Activated naive CD4-positive, alpha-beta T cell (primary cell): ENCODE measurements at places on chromosomes 5 and 9.

- no peak for DNase-seq
Observed at GRCh38 chr9:137227853-137228505, 677 bp downstream of the RNF224 start.

DNA sequence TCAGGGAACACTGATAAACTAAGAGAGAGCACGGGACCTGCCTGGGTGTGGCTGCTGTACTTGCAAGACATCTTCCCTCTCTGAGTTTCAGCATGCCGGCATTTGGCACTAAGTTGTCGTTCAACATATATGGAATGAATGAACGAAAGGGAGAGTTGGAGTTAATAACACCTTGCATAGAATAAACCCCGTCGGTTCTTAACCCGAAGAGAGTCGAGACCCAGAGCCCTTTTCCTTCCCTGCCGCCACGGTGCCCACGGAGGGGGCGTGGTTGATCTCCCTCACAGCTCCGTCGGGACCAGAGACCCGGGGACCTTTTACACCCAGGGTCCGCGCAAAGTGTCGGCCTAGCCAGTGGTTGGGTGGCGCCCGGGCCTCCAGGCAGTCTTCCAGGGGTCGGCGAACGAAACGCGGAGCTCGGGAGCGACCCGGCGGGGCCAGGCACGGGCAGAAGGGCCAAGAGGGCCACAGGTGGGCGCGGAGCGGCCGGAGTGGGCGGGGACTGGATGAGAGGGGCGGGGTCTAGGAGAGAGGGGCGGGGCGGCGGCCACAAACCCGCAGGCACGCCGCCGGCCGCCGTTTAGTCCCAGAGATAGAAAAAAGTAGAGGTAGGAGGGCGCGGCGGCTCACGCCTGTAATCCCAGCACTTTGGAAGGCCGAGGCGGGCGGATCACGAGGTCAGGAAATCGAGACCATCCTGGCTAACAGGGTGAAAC lies 735 bp upstream of the RPL26L1 start:
- DNase-seq: peak; percentile 47

DNA sequence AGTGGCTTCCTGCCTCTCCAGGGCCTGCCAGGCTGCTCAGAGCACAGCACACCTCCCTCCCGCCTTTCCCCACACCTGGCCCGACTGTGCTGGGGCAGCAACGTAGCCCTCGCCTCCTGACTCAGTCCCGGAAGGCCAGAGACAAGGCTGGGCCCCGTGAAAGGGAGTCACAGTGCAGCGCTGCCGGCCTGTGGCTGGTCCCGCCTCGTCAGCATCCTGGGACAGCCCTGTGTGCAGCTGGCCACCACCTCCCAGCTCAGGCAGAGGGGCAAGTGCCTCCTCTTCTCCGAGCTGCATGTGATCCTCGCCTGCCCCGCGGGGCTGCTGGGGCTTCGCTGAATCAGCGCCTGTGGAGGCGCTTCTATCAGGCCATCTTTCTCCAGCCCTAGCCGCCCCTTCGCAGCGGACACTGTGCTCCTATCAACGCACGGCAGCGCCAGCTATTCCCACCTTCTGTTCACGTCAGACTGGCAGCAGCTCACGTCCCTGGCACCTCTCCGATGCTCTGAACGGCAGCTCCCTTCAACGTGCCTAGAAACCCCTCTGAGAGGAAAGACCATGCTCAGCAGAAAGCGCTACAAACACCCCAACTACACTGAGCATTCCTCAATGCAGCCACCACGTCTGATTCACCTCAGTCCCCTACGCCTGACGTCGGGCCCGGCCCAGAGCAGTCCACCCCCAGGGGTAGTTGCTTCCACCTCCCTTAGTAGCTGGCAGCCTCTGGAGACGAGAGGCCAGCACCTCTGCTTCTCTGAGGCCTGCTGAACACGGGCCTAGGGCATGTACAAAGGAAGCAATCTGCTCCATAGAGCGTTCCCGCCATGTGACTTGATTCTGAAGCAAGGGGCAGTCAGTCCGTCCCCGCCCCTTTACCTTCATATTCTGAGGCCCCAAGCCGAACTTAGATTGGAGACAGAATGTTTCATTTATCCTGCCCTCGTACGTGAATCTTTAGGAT lies 78.8 kb downstream of the GPR21 start:
- no peak for DNase-seq

GRCh38 chr5:139743001-139743771 lies 52.4 kb upstream of the PSD2 start:
- DNase-seq: no peak

DNA sequence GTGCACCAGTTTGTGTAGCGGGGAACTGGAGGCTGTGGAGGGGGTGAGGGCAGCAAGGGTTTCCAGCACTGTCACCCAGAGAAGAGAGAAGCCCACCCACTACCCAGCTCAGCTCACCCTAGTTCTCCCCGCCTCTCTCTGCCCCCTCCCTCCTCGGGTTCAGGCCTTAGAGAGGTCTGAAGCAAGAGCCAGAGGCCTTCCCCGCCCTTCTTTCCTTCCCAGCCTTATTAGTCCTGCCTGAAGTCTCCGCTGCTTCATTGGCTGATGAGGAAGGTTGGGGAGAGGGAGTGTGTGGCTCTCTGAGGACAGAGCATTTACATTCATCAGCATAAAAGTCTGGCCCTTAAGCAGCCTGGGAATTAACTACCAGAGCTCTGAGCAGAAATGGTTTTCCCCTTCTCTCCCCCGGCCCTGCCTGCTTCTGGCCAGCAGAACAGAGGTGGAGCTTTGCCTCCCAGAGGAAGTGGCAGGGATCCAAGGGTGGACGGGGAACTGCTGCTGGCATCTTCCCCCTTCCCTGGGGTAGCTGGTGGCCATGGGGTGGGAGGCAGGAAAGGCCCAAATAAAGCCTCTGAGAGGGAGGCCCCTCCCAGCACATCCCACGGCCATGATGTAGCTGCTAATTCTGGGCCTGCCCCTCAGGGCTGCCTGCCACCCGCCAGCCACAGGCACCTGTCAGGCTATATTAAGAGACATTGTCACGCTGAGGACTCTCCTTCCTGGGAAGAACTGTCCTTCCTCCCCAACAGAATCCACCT lies 4.1 kb downstream of the DNAJB5 start:
- no peak for DNase-seq

GRCh38 chr5:122517091-122517490 lies 205.1 kb downstream of the SNCAIP start:
- DNase-seq: no peak

- DNase-seq: no peak
Observed at GRCh38 chr5:149011084-149011483, 51.8 kb downstream of the SH3TC2 start.

DNA sequence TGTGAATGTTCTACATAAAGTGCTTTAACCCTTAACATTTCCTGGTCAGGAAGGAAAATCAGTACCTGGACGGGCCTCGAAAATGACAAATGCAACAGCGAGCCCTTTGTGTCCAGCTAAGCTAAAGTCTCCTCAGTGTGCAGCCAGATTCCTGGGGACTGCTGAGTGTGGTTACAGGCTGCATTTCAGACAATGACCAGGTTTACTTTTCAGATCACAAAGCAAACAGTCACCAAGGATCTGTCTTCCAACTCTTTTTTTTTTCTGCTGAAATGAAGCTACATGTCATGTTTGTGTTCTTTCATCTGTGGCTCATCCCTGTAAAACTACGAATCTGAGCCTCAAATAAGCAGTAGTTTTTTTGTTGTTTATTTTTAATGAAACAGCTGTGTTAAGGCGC lies 20.8 kb downstream of the SLC46A2 start:
- DNase-seq: no peak

- DNase-seq: no peak
Observed at GRCh38 chr9:89978185-89978584, 373.4 kb downstream of the GADD45G start.
